Activated CD8-positive, alpha-beta memory T cell treated with anti-CD3 and anti-CD28 coated beads for 1 hour (primary cell): ENCODE measurements at places on chromosomes 6 and 20.
A peak's percentile ranks its signal among the peaks of the same experiment; 100 is the strongest.

- DNase-seq: no peak
Observed at GRCh38 chr6:53758496-53758895, 36.3 kb upstream of the LRRC1 start.

DNA sequence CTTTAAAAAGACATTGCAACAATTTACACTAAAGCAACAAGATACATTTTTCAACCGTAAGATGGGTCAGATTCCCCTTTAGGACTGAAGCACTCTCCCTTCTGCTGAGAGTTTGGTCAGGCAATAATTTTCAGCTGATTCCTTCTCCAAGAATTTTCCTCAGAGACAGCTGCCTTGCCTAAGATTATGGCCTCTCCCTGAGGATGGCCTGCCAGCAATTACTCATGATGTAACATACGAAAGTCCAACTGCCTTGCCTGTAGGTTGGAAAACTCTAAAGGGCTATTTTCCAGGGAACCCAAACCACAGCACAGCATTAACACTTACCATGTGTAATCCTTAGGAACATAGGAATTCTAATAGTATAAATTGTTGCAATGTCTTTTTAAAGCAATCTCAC, 229.1 kb upstream of the FLRT3 start:
- DNase-seq: no peak

GRCh38 chr6:18186540-18187250, 31.5 kb downstream of the KDM1B start:
- DNase-seq: no peak

DNA sequence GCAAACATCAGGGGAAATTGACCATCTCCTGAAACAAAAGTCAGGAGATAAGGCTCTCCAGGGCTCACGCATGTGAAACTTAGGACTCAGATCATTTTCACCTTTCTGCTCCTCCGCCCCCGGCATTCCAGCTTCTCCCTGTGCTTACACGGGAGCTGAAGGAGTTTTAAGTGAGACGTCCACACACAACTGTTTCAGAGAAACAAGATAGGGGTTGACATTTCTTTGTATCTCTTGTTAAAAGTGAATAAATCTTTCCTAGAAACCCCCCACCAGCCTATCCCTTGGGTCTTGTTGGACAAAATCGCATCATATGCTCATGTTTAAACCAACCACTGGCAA, 46.1 kb downstream of the FAM50B start:
- no peak for DNase-seq

- no peak for DNase-seq
Observed at GRCh38 chr6:26260110-26260637, 104.8 kb upstream of the BTN3A2 start.

DNA sequence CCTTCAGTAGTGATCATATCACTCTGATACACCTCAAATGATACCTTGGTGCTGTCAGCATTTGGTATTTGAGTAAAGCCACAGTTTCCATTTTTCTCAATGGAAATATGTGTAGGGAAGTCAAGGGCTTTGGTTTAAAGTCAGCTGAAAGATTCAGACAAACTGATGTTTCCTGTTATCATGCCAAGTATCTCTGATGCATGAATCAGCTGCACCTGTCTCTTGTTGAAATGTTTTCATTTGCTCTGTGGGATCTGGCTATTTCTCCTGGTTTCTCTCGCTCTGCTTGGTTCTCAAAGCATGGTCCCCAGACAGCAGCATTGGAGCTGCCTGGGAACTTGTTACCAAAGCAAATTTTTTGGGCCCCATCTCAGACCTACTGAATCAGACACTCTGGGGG, 23.5 kb downstream of the ZFP64 start:
- DNase-seq: no peak

DNA sequence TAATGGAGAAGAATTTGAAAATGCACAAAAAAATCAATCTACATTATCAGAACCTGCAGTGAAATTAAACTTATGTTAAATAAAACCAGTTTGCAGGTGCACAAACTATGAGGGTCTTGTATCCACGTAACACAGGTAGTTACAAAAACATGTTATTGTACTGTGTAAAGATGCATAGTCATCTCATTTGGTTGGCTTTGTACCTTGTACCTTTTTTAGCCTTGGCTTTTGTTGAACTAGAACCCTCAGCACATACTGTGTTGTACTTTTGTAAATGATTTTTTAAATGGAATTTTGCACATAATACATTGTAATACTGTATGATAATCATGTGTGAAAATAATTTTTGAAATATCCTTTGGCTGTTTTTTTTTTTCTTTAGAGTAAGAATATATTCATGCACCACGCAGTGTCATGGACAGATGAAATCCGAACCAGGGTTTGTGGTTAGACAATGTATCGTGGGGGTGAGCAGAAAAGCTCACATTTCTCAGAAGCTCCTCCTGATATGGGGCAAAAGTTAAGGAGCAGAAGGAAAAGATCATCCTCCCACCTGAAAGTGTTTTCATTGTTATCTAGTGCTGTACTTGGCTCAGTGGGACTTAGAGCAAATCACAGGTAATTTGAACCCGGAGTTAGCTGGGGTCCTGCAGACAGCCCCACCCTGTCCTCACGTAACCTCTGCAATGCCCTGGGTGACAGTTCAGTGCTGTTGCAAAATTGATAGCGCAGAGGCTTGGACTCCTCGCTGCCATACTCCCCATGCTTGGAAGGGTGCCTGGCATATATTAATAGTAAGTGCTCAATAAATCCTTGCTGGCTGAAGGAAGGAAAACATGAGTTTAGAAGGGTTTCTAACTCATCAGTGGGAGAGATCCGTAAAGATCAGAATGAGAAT, 14.8 kb upstream of the NAA20 start:
- DNase-seq: no peak

- no peak for DNase-seq
Observed at GRCh38 chr6:170083236-170084051, 207.4 kb downstream of the DLL1 start.

DNA sequence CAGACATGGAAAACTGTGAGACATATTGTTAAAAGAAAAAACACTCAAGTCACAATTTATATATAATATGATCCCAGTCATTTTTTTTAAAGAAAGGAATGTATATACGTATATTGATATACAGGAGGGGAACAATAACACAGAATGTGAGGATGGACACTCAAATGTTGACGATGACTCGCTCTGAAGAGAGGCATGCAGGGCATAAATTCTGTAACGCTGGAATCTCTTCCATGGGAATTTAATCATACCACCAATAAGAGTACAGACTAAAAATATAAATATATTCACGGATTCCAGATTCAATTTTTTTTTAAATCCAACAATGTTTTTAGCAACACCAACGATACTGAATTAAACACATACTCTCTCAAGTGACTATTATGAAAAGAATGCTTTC, 106.9 kb upstream of the CCDC28A start:
- DNase-seq: no peak

GRCh38 chr6:163284151-163284550, 130.4 kb upstream of the QKI start:
- no peak for DNase-seq

DNA sequence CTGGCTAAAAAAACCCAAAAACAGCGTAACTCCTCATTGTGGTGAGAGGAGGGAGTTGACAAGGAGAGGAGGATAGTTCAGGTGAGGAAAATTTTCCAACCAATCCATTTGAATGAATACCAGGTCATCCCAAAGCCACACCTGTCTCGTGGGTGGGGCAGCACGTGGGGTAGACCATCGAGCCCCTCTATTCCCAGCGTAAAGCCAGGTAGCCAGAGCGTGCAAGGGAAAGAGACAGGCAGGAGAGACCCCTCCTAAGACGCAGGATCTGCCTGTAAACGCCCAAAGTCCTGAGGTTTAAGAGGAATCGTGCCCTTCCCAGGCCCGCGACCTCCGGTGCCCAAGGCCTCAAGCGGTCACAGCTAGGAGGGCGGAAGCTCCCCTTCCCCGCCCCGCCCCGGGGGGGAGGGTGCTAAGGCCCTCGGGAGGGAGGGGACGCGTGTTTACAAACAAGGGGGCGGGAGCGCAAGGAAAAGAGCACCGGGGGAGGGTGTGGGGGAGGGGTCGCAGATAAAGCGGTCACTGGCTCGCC, 712 bp downstream of the RXRB start:
- no peak for DNase-seq

- DNase-seq: peak; percentile 40
Observed at GRCh38 chr6:159693128-159693893, at the start of gene SOD2. Gene SOD2, minus strand, starts transcription at chr6:159693241. Its CDS starts 74 bp downstream, at chr6:159693167.

GRCh38 chr6:130697995-130698535, 129.1 kb upstream of the SMLR1 start:
- DNase-seq: no peak

DNA sequence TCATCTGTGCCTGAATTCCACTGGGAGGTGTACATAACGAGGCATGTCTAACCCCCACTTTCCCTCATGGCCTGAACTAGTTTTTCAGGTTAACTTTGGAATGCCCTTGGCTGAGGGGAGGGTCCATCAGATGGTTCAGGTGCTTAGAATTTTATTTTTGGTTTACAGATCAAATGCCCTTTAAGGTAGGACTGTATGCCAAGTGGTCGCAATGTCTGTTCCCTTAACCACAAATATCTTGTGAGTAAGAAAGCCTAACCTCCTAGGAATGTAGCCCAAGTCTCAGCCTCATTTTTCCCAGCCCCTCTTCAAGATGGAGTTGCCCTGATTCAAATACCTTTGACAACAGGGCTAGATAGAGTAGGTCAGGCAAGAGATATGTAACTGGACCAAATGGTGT, 78.4 kb downstream of the RNASET2 start:
- no peak for DNase-seq

DNA sequence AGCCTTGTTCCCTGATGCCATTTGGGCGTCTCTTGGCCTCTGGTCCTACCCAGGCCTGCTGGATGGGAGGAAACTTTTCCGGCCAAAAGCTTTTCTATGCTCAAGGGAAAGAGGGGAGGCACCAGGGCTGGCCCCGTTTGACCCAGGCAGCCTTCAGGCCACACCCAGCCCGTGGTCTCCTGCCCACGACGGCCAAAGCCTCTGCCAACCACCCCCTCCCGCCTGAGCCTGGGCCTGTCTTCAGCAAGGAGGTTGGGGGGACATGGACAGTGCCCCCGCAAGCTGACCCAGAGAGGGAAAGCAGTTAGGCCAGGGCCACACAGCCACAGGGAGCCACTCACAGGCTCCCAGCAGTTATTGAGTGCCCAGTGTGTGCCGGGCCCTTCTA, 49.5 kb downstream of the SRC start:
- DNase-seq: no peak

DNA sequence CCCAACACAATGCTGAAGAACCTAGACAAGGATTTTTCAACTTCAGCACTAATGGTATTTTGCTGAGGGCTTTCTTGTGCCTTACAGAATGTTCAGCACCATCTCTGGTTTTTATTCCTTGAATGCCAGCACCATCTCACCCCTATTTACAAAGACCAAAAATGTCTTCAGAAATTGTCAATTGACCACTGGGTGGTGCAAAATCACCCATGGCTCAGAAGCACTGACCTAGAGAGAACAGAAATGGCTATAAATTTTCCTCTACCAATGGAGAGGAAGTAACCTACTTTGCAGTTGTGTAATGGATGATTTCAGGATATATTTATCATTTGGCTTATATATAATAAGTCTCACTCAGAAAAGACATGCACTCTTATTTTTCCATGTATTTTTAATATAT, 431.0 kb upstream of the IRAK1BP1 start:
- DNase-seq: no peak

DNA sequence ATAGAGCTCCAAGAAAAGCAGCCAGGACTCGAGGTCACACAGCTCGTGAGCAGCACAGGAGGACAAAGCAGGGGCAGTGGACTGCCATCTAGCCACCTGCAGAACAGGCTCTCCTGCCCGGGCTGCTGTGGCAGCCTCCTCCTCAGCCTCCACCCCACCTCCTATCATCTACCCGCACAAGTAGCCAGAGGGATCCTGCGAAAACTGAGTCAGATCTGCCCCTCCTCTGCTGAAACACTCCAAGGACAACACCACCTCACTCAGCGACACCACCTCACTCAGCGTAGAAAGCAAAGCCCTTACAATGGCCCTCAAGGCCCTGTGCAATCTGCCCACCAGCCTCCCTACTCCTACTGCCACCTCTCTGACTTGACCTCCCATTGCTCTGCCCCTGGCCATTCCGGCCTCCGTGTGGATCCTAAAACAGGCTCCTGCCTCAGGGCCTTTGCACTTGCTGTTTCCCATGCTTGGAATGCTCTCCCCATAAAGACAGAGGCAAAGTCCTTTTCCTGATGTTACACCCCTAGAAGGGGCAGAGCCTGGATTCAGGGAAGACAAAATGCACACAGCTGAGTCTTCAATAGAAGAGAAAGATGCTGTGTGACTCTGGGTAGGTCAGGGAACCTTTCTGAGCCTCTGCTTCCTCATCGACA, 19.3 kb downstream of the PREX1 start:
- no peak for DNase-seq

GRCh38 chr20:3823881-3824280, 3.5 kb downstream of the AP5S1 start:
- DNase-seq: no peak

GRCh38 chr20:32920530-32921298, 62.0 kb downstream of the EFCAB8 start:
- no peak for DNase-seq
